Frontal cortex (tissue), 4 donors: ENCODE measurements at places on chromosomes 13 and 19. TPM values are rescaled to one million over a fixed set of nuclear protein-coding genes. Genes with fewer than 3 reads are reported as not detected.

GRCh38 chr19:55463583-55464031, 944 bp downstream of the C19orf85 start:
- no peak for DNase-seq

DNA sequence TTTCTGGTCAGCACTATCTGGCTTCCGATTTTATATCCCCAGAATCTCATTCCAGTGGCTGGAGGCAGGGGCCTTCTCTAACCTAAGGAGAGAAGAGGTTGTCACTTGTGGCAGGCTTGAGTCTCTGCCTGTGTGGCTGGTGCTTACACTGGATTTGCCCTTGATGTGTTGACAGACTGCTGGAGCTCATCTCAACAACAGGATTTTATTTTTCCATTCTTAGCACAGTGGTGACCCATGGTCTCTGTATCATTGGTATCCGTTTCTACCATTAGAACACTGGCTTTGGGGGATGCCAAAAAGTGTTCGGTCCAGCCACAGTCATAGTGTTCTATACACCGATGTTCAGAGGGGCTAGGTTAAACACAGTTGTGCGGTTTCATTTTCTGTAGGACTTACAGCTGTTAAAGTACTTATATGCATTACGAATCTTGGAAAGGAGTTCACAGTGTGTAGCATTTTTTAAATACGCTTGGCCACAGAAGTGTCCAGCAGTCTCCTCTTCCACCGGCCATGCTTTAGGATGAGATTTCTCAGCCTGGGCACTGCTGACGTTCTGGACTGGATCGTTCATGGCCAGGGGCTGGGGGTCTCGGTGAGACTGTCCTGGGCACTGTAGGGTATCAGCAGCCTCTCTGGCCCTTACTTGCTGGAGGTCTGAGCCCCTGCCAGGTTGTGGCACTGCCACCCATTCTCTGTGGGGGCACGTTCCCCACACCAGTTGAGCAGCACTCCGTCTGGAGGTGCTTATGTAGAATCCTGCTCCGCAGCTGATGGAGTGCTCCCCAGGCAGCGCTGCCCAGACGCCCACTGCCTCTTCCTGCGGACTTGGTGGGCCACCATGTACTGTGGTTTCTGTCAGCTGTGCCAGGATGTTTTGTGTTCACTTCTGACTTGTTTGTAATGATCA, 41.4 kb upstream of the TEX29 start:
- DNase-seq = no peak

GRCh38 chr13:48233046-48233888, at the start of gene ITM2B:
Gene ITM2B, plus strand, starts transcription at chr13:48233206. Its CDS starts 155 bp downstream, at chr13:48233361.
- peak; percentile 83 for DNase-seq

GRCh38 chr19:35975608-35976214, 19.3 kb upstream of the SDHAF1 start:
- no peak for DNase-seq

DNA sequence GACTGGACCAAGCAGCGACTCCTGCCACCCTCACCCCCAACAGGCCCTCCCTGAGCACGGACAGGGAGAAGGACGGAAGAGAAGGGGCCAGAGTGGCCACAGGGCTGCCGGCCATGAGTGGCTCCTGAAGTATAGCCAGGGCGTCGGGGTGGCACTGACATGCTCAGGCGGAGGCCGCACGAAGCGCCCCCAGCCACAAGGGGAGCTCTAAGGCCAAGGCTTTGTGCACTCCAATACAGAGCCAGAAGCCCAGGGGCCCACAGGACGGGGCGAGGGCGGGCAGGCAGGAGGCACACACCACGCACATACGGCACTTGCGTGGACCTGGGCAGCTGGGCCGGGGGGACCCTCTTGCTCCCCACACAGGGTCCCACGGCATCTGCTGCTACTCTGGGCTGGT, 52.0 kb downstream of the KLF2 start:
- no peak for DNase-seq

- DNase-seq = no peak
These were observed 7.2 kb downstream of the VASP start for GRCh38 chr19:45514376-45515051.

DNA sequence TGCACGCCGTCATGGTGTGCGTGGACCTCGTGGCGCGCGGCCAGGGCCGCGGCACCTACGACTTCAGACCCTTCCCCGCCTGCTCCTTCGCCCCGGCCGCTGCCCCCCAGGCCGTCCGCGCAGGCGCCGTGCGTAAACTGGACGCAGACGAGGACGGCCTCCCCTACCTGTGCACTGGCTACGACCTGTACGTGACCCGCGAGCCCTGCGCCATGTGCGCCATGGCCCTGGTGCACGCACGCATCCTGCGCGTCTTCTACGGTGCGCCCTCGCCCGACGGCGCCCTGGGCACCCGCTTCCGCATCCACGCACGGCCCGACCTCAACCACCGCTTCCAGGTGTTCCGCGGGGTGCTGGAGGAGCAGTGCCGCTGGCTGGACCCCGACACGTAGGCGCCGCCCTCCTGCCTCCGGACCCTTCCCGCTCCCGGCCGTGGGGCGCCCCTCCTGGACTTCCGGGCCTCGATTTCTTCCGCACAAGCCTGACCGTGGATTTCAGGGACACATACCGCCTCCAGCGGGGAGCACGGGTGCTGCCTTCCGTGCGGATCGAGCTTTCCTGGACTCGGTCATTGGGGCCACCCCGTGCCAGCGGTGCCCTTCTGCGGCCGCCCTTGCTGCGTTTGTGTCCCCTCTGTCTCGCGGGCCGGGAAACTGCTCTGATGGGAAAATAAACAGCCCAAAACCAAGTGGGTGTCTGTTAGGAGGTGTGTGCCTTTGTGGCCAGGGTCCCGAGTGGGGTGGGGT, 7.7 kb downstream of the ADAT3 start:
- DNase-seq = no peak

DNA sequence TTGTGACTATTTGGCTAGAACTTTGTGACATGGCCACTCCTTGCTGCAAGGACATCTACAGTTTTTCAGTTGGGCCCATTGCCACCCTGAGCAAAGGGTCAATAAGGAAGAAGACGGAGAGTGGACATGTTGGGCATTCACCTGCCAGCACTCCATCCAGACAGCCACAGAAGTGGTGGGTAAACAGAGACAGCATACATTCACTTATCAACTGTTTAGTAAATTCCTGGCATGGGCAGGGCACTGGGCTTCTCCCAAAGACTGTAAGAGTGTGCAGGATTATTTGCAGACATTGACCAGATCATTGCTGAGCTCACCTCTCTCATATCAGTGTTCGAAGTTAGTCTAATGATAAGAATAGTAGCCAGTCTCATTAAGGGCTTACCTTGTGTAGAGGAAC, 29.2 kb downstream of the SIPA1L3 start:
- no peak for DNase-seq

DNA sequence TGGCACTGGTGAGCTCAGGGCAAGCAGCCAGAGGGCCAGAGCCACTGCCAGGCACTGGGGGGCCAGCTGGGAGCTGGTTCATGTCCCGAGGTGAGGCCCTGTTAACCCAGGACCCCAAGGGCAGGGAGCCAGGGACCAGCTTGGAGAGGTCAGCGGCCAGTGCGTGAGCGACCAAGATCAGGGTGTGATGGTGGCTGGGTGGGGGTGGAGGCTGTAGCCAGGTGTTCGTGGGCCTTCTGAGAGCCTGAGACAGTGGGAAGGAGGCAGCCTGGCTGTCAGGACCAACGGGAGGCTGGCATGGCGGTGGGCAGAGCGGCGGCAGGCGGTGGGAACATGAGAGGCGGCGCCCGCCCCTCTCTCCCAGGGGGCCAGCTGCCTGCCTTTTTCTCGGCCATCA, 8.1 kb upstream of the KPTN start:
- DNase-seq = no peak

GRCh38 chr13:60170414-60170813, 6.7 kb upstream of the DIAPH3 start:
- DNase-seq = no peak

DNA sequence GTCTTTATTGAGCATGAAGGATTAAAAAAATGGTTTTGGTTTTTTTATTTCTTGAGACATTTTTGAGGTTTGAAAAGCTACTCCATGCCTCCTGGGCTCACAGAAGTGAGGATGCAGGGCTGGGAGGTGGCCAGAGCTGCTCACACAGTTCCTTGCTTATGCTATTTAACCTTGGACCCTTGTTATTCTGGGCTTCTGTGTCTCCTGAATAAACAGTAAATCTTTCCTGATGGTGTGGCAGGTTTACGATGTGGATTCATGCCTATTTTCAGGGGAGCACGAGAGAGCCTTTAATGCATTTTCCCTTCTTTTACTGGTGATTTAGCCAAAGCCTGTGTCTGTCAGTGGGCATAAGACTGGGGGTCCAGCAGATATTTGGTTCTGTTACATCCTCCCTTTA, 34.3 kb upstream of the PCDH8 start:
- DNase-seq = no peak

DNA sequence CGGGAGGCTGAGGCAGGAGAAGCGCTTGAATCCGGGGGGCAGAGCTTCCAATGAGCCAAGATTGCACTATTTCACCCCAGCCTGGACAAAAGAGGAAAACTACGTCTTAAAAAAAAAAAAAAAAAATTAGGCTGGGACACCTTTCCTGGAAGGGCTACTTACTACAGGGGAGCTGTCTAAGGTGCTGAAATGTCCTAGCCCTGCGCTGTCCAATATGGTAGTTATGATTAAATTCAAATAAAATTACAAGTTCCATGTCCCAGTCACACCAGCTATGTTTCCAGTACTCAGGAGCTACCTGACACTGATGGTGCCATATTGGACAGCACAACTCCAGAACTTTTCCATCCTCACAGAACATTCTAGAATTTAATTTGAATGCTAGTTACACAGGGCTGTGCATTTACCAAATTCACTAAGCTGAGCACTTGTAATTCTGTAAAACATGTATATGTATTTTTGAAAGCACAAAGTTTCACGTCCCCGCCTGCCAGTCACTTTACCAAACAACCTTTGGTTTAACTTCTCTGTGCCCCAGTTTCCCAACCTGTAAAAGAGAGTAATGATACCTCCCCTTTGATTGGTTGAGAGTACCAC, 9.2 kb upstream of the ZSCAN22 start:
- no peak for DNase-seq

DNA sequence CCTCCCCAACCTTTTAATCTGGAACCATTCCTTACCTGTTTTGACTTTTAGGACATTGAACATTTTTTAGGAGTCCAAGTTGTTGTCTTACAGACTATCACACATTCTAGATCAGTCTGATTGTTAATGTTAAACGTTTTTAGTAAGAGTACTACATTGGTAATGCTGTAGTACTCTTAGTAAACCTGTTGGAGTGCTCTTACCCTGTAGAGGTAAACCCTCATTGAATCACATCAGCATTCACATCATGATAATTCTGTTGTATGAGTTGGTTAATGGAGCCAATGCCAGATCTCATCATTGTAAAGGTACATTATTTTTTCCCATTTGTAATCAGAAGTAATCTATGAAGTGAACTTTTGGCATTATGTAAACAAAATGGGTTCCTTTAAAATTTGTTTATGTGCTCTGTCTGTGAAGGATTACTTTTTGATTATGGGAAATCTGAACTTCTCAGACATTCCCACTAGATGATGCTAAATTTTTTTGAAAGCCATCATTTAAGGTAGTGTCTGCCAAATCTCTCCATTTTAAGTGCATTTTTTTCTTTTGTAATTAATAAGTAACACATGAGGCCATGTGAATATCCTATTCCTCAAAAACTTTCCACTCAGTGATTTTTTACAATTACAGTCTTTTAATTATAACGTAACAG, 55.2 kb downstream of the VWA8 start:
- DNase-seq = no peak

C19orf67 gene
- not detected for total RNA-seq

ZIC5 gene
- total RNA-seq = 1.6 TPM

ERICH4 gene
- not detected for total RNA-seq

MBD3L2 gene
- total RNA-seq = not detected

ZNF708 gene
- total RNA-seq = 66.0 TPM
